PC-3 (cell line): ENCODE measurements at places on chromosomes 6 and 20. TPM values are rescaled to one million over a fixed set of nuclear protein-coding genes. Genes with fewer than 3 reads are reported as not detected.

DNA sequence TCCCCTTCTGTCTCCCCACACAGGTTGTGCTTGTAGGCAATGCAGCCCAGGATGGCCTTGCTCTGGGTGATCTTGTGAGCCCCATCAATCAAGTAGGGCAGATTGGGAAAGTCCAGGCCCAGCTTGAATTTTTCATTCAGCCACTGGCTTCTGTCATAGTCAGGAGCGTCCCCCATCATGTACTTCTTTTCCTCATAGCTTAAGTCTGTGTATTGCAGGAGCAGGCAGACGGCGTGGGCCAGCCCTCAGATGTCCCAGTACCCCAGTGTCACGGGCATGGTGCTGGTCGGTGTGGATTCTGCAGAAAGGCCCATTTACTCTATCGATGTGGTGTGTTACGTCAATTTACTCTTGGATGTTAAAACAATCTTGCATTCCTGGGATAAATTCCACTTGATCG is 40.1 kb upstream of the SLC16A10 start:
- DNase-seq: no peak

Gene RFX6
- 0.15 and 0.17 TPM in 2 replicates for total RNA-seq

Gene CAP2
- total RNA-seq: 8.2 and 11.6 TPM in 2 replicates

DNA sequence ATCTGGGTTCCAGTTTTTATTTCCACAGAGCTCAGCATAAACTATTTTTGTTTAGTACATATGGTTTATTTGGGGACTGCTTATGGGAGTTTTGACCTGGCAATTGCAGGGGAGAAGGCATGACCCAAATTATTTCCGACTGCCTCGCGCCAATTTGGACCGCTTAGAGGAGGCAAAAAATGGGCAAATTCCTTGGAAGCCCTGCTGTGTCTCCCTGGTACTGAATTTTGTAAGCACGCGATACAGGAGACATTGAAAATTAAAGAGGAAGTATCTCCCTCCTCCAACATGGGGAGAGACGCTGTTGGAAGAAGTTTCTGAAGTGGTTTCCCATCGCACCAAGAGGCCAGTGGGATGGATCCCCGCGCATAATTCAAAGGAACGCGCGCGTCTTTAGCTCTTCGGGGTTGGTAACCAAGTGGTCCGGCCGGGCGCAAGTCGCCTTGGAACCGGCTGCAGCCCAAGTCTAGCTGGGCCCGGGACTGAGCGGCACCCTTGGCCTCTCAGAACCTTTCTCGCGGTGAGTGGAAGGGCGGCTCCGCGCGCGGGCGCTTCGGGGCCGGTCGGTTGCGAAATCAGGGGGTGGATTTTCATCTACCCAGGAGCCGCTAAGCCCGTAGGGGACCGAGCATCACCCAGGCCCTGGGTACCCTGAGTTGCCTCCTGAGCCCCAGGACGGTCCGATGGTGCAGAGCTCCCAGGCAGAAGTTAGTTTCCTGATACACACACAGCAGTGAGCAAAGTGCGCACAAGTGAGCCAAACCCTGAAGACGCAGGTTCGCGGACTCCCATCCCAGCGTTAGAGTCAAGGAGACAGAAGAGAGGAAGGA is 6.2 kb downstream of the NKX2-2 start:
- DNase-seq: no peak

- DNase-seq: no peak
Measured at GRCh38 chr6:116238083-116238482, 15.8 kb downstream of the TSPYL4 start.

Gene IL17F
- not detected in 2 replicates for total RNA-seq

Gene PRDM13
- not detected in 2 replicates for total RNA-seq

GRCh38 chr20:16175322-16175961 is 397.8 kb downstream of the KIF16B start:
- no peak for DNase-seq

GRCh38 chr6:68141190-68141589 is 493.9 kb upstream of the ADGRB3 start:
- DNase-seq: no peak

DNA sequence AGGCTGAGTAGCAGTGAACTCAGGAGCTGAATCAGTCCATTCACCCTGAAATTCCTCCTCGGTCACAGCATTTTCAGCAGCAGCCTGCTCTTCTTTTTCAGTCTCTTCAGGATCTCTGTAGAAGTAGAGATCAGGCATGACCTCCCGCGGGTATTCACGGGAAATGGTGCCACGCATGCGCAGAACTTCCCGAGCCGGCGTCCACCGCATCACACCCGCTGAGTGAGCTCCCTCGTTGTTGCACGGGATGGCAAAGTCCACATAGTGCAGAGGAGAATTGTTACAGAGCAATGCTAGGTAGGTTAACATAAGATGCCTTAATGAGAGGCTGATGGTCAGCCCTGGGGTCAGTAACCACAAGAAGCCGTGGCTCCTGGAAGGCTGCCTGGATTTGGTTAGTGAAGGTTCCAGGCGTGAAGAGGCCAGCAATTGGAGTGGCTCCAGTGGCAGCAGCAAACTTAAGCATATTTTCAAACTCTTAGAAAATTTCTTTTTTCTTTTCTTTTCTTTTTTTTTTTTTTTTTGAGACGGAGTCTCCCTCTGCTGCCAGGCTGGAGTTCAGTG is 113.5 kb upstream of the HDAC2 start:
- DNase-seq: no peak

Gene SRXN1
- total RNA-seq: 99.3 and 105 TPM in 2 replicates

Gene ZNF184
- total RNA-seq: 7.0 and 10.2 TPM in 2 replicates

Gene CBLN4
- total RNA-seq: not detected in 2 replicates

Gene FILIP1
- not detected in 2 replicates for total RNA-seq

Gene FBXL4
- 2.1 and 3.8 TPM in 2 replicates for total RNA-seq

GRCh38 chr6:136685540-136686108 is 106.7 kb downstream of the MAP3K5 start:
- peak; percentile 91 for DNase-seq

- DNase-seq: peak; percentile 90
Measured at GRCh38 chr20:49951151-49951550, 15.0 kb downstream of the RNF114 start.
